Stimulated activated CD4-positive, alpha-beta T cell treated with anti-CD3 and anti-CD28 coated beads, Interleukin-4, amount 100 ng/mL, for 1 hour (primary cell): ENCODE measurements at places on chromosomes 1 and 21.

DNA sequence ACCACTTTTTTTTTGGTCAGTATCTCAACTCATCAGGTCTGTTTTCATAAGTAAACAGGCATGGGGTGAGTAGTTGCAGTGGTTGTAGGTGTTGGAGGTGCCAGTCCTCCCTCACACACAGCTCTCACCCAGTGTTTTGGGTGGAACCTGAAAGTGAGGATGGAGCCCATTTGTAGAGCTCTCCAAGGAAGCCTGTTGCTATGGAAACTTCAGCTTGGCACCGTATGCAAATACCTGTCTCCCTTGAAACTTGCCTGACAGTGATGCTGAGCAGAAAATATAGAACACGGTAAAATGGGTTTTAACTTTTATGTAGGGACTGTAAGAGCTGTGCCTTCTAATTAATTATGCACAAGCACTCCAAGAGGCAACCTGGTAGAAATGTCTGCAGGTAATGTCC, 214.1 kb downstream of the AJAP1 start:
- DNase-seq = no peak

GRCh38 chr1:233440951-233441401, 113.5 kb downstream of the MAP3K21 start:
- no peak for DNase-seq

DNA sequence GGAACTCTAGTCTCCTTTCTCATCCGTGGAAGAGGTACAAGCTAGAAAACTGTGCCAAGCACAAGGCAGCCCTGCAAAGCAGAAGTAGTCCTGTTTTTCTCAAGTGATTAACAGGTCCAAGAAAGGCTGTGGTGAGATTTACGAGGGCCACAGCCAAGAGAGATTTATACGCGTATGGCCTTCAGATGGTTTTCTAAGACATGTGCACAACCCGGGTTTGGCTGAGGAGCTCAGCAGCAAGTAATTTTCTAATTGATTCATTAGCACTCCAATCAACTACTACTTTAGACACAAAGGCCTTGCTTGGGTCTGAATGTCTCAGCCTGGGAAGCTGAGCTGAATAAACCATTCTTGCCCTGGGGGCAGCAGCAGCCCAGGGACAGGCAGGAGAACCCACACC, 55.8 kb downstream of the SSBP3 start:
- DNase-seq = no peak

DNA sequence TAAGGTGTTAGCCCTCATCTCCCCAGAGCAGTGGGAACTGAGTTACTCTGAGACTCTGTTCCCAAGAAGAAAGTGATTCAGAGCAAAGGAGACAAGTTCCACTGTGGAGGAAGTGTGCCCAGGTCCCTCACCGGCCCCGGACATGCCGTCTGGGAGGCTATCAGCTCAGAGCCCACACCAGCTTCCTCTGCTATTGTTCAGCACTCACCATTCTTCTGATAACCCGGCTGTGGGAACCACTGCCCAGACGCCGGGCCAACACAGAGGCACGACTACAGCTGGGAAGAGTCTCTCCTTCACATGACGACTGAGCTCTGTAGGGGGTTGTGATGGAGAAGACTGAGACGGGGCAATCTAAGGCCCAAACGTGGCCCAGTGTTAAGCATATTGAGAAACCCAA, 34.2 kb upstream of the GJA5 start:
- no peak for DNase-seq

- DNase-seq = no peak
Observed at GRCh38 chr1:241932845-241933244, 24.7 kb upstream of the BECN2 start.

- DNase-seq = no peak
Observed at GRCh38 chr1:169873582-169874199, 20.0 kb downstream of the SCYL3 start.

DNA sequence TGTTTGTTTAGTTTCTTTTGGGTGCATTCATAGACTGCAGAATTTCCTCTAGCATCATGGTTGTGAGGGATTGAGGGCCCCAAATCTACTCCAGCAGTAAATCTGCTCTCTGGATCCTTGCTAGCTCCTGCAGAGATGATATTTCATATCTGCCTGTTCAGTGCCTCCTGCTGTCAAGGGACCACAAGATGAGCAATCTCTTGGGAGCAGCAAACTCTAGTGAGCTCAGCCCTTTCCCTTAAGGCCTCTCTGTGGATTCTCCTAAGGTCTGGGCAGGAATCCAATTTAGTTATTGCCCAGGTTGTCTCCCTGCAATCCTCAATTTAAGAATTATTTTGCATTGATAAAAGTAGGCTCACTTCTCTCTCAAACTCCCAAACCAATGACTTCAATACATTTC, 76.9 kb downstream of the RGS18 start:
- no peak for DNase-seq

DNA sequence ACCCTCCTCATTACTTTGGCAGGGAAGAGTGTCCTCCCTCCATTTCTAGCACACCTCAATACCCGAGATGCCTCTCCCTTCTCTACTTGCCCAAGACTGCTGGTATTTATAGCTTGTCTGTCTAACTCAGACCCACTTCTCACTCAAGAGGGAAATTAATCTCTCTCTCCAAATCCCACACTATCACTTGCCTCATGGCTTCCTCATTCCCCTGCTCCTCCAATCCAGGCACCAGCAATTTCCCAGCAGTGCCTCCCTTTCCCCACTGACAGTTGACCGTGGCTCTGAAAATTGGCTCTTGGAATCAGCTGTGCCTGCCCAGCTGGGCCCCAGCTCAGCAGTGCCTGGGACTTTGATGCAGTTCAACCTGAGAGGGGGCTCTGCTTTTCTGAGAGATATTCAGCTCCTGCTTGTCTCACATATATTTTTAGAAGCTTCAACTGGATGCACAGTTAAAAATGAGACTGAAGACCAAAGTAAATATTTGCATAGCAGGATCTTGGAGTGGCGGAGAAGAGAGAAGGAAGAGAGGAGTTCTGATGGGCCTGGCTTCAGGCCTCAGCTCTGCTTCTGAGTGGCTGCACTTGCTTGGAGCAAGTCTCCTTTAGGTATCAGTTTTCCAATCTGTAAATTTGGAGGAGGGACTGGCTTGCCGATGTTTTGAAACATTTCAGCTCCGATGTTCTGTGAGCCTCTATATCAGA, 81.1 kb upstream of the SPATA6 start:
- DNase-seq = no peak

GRCh38 chr21:25005388-25005787, 601.9 kb downstream of the MRPL39 start:
- no peak for DNase-seq

GRCh38 chr1:43354936-43355335, 3.8 kb upstream of the CDC20 start:
- no peak for DNase-seq

GRCh38 chr1:2495546-2495945, 19.5 kb downstream of the PLCH2 start:
- no peak for DNase-seq
